Left cardiac atrium (tissue), 4 donors: ENCODE measurements at places on chromosomes 1 and 21. TPM values are rescaled to one million over a fixed set of nuclear protein-coding genes. Genes with fewer than 3 reads are reported as not detected.

DNA sequence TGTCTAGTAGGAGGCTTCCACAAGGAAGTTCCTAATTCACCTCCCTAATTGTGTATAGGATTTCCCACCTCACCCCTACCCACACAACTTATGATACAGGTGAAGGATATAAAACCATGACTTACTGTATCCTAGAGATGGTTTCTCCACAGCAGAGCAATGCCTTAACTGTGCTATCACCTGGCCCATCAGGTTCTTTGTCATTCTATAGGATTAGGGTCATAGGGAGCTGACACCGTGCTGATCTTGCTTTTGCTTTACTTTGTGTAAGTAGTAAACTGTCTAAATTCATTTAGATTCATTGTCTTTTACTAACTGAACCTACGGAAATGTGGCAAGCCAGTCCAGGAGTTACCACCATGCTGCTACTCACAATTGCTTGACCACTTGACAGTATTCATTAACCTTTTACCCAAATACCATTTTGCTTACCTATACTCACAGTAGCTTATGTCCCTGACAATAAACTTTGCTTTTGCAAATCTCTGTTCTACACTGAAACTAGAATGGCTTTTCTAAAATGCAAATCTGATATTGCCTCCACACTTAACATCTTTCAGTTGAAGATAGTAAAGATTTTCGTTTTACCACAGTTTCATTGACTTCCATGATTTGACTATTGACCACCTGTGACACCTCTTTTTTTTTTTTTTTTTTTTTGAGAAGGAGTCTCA, 147.6 kb downstream of the IFI44 start:
- no peak for DNase-seq

GRCh38 chr1:5349526-5349925, 642.7 kb downstream of the NPHP4 start:
- no peak for DNase-seq

DNA sequence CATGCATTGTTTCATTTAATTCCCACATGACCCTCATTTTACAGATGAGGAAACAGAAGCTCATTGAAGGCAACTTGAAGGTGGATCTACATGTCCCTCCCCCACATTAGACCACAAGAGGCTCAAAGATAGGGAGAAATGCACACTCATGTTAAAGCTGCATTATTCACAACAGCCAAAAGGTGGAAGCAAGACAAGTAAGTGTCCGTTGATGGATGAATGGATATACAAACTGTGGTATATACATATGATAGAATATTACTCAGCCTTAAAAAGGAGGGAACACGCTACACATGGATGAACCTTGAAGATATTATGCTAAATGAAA, 149.7 kb upstream of the JUN start:
- no peak for DNase-seq

DNA sequence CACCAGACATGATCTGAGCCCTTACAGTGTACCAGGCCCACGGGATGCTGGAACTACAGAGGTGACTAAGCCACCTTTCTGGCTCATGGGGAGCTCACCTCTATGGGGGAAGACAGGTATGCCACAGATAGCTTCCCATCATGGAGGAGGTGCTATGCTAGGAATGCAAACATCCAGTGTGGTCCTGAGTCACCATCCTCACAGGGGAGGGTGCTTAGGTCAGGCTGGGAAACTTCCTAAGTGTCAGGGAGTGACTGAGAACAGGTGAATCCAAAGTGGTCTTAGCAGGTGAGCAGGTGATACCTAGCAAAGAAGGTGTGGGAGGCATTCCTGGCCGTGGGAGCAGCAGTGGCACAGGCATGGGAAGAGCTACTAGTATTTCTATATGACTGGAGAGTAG, 8.6 kb upstream of the RASSF5 start:
- no peak for DNase-seq

GRCh38 chr1:194355488-194356106, 1169.2 kb upstream of the B3GALT2 start:
- DNase-seq: no peak

GRCh38 chr1:214440219-214440965, 111.0 kb downstream of the PTPN14 start:
- no peak for DNase-seq

- no peak for DNase-seq
Measured at GRCh38 chr1:226700861-226701260, 38.2 kb downstream of the ITPKB start.

DNA sequence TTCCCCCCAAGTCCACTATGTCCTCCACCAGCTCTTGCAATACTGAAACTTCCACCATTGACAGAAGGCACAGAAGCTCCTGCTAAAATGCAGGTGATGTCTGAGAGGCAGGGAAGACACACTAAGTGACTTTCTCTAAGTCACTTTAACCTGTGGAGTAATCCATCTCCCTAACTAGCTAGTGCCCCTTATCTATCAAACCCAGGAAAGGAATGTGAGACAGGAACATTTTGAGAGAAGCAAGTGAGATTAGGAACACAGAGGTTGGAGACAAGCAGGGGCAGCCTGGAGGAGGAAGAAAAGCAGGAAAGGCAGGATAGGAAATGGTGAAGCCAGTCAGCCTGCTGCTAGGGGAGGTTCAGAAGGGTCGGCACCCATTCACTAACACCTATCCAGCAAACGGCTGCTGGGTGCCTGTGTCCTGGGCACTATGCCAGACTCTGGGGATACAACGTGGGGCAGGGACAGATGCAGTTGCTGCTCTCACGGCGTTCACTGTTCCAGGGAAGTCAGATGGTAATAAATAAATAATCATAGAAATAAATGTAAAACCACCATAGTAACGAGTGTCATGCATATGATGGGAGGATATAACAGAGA, 7.0 kb downstream of the GPA33 start:
- no peak for DNase-seq

GRCh38 chr1:23174426-23175110, 5.9 kb upstream of the LUZP1 start:
- DNase-seq: no peak

DNA sequence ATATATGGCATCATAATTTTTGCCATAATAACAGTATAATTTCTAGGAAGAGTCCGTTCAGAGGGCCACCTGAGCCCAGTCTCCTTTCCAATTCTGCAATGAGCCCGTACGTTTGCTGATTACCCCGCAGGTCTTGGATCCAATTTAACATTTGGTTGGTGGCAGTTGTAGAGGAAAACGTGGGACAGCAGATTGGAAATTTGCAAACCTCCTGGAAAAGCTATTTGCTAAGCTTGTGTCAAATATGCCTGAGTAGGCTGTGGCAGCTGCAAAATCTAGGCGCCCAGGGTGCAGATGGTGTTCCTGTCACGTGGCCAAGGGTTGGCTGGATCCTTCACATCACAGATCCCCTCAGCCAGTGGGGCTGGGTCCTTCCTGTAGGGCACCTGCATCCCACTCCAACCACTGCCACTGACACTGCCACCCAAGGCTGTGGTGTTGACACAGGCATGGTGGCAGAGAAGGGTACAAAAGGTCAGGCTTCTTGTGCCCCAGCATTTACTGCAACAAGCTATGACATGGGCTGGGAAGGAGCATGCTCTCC, 174.8 kb upstream of the SYT6 start:
- DNase-seq: no peak

- DNase-seq: no peak
Measured at GRCh38 chr21:35406635-35407034, 357.5 kb upstream of the RUNX1 start.

DNA sequence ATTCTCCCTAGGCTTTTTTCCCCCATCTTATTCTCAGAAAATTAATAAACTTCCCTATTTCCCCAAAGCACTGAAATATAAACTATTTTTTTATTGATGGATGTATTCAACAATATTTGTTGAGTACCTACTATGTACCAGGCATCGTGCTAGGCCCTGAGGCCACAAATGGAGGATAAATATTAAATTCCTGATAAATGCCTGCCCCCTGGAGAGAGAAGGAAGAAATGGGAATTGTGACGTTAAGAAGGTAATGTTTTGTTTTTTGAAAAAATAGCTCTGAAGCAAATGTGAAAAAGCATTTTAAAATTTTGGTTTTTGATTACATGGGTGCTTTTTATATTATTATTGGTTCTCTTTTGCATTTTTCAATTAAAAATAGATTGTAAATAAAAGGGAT, 60.5 kb upstream of the DPT start:
- DNase-seq: no peak

DNA sequence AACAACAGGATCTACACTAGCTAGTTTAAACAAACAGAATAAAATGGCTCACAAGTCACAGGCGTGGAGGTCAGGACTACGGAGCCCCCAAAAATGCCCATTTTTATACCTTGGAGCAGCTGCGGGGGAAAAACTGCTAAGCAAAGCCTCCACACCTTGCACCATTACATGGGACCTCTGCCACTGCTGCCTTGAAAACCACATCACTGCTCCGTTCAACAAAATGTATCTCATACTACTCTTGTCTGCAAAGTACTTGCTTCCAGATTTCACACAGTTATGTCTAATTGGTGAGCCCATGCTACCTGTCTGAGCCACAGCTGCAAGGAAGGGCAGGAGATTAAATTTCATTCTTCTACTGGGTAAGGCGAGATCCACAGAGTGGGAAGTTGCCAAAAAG, 24.4 kb downstream of the MRPL39 start:
- no peak for DNase-seq

DNA sequence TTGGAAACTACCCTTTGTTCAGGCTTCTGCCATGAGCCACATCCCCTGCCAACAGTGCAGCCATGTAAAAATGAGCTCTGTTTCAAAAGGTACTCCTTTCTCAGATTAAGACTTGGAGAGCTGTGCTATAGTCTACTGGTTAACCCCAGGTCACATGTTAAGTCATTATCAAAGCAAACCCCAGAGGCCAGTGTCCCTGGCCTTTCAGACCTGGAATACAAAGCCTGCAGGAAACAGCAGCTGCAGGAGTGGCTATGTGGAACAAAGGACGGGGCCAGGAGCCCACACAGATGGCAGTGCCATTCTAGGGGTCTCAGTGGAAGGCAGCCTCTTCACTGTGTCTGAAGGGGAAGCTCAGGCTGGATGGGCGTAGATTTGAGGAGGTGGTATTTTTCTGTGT, 6.7 kb downstream of the ZNF496 start:
- no peak for DNase-seq

DNA sequence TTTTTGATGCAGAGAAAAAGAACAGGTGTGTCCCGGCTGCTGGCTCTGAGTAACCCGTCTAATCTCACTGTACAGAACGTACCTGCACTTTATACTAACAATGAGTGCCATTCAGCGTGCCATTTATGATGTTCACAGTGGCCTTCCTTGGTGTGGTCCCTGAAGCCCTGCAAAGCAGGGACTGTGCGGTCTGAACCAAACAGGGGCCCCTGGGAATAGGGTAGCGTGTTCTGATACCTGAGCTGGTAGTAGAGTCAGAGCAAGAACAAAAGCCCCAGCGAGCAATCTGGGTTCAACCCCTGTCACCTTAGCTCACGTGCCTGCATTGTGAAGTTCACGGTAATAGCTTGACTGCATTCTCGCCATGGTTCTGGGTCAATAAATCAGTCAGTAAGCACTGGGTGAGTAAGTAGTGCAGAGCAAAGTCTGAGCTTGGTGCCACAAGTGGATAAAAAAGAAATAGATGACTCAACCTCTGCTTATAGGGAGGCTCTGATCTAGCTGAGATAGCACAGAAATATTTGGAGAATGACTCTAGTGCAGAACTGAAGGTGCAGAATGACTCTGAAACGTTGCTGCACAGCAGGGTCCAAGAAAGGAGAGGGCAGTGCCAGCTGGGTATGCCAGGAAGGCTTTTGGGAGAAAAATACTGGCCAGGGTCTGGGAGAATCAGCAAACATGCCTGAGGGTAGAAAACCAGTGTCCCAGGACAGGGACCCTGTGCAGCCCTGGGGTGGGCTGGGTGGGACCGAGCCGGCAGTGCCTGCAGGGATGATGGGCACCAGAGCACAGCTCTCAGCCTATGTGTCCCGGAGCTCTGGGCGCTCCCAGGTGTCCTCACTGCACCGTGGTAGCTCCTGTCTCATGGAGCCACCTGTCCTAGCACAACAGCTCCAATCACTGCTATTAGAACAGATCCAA, 125.9 kb downstream of the RHOU start:
- DNase-seq: no peak

- DNase-seq: no peak
Measured at GRCh38 chr21:46092811-46093667, 4.9 kb upstream of the COL6A2 start.

GRCh38 chr1:232682248-232682647, 52.3 kb upstream of the SIPA1L2 start:
- DNase-seq: no peak

GRCh38 chr1:13228343-13228781, 2.4 kb upstream of the PRAMEF18 start:
- no peak for DNase-seq

- no peak for DNase-seq
Measured at GRCh38 chr1:67485046-67485811, 55.0 kb upstream of the SERBP1 start.

DNA sequence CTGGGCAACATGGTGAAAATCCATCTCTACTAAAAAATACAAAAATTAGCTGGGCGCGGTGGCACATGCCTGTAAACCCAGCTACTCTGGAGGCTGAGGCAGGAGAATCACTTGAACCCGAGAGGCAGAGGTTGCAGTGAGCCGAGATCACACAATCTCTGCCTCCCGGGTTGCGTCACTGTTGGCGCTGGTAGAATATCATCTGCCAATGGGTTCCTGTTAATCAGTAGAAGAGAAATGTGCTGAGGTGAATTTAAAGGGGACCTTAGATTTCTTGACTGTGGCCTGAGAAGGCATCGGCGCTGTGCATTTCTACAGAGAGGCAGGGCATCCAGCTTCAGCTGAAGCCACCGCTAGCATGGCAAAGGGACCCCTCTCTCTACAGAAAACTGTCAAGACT, 68.0 kb downstream of the TGFB2 start:
- no peak for DNase-seq

Gene GBP6
- total RNA-seq: 0.08 TPM

Gene CFAP45
- 2.0 TPM for total RNA-seq

Gene ADGRL4
- total RNA-seq: 34.8 TPM

Gene PHLDA3
- 39.9 TPM for total RNA-seq

Gene LRRC38
- total RNA-seq: 4.6 TPM

Gene ETV3L
- not detected for total RNA-seq

Gene TSSK3
- 0.79 TPM for total RNA-seq

Gene CD1C
- total RNA-seq: 0.50 TPM

Gene PTPN7
- 1.3 TPM for total RNA-seq

Gene LCE1F
- not detected for total RNA-seq
